ENCODE measurements at places on chromosomes 4 and X.
A peak's percentile ranks its signal among the peaks of the same experiment; 100 is the strongest.

DNA sequence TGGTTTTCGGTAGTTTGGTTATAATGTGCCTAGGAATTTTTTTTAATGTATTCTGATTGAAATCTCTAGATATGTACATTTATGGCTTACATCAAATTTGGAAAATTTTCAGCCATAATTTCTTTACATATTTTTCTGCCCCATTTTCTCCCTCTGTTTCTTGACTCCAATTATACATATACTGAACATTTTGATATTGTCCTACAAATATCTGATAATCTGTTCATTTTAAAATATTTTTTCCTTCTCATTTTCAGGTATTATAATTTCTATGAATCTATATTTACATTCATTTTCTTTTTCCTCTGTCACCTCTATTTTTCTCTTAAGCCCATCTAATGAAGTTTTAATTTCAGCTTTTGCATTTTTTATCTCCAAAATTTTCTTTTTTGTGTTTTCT is 82.7 kb upstream of the TMLHE start:
- DNase-seq, result no peak

- DNase-seq, result no peak
Measured at GRCh38 chr4:186286581-186286980, 20.6 kb downstream of the F11 start.

GRCh38 chr4:183773790-183774189 is 114.7 kb downstream of the TRAPPC11 start:
- no peak for DNase-seq

GRCh38 chr4:147954850-147955249 is 223.0 kb downstream of the ARHGAP10 start:
- no peak for DNase-seq

GRCh38 chrX:29652484-29652883 is 562.9 kb upstream of the MAGEB2 start:
- DNase-seq, result peak; percentile 52

DNA sequence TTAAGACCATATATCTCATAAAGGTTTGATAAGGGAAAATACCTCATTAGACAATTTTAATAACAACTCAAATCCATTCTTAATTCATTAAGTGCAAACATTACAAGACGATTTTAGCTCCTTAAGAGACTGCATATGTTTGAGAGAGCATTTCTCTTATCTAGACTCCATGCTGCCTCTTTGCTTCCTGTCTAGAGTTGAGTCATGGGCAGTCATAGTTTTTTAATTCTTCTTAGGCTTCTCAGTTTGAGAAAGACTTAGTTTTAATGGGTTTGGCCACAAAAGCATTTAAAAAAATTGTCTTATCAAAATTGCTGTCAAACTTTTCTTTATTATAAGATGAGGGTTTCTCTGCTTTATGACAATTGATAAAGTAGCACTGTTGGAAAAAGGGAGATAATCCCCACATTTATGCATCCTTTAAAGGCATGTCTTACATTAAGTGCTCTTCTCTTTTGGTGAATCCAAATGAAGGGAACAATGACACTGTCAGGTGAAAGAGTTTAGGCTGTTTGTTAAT is 713.4 kb downstream of the PCDH18 start:
- no peak for DNase-seq

DNA sequence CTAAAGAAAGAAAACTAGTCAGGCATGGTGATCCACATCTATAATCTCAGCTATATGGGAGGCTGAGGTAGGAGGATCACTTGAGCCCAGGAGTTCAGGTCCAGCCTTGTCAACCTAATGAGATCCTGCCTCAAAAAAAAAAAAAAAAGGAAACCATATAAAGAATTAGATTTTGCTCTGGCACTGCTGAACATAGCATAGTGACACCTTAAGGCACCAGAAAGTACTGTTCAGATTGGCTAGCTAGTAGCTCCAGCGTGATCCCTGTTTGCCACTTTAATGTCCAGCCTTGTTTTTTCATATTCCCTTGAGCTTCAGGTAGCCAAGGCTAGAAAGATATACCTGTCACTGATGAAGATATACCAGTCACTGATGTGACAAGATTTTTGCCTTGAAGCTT is 34.1 kb downstream of the EXOC1 start:
- peak; percentile 13 for DNase-seq
